Stimulated activated CD4-positive, alpha-beta T cell treated with anti-CD3 and anti-CD28 coated beads, Interleukin-4, amount 100 ng/mL, for 1 hour (primary cell): ENCODE measurements at places on chromosomes 3 and 15.

DNA sequence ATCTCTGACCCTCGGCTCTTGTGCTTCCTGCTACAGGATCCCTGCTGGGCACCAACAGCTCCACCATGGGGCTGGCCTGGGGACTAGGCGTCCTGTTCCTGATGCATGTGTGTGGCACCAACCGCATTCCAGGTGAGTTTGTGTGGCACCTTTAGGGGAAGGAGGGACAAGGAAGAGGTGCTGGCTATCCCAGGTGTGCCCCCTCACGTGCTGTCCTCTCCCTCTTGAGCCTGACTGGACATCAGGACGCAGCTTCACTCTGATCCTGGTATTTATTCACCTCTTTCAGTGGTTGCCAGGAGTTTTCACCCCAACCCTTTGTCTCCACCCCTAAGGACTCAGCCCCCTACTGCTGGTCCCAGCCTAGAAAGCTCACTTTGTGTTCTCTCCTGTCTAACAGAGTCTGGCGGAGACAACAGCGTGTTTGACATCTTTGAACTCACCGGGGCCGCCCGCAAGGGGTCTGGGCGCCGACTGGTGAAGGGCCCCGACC, 960 bp downstream of the THBS1 start:
- no peak for DNase-seq

- DNase-seq, result no peak
Measured at GRCh38 chr15:29018120-29018805, 132.5 kb downstream of the APBA2 start.

- peak; percentile 33 for DNase-seq
Measured at GRCh38 chr3:71309342-71309741, 274.2 kb downstream of the FOXP1 start.

- DNase-seq, result peak; percentile 14
Measured at GRCh38 chr15:64009798-64010261, 36.5 kb downstream of the DAPK2 start.

DNA sequence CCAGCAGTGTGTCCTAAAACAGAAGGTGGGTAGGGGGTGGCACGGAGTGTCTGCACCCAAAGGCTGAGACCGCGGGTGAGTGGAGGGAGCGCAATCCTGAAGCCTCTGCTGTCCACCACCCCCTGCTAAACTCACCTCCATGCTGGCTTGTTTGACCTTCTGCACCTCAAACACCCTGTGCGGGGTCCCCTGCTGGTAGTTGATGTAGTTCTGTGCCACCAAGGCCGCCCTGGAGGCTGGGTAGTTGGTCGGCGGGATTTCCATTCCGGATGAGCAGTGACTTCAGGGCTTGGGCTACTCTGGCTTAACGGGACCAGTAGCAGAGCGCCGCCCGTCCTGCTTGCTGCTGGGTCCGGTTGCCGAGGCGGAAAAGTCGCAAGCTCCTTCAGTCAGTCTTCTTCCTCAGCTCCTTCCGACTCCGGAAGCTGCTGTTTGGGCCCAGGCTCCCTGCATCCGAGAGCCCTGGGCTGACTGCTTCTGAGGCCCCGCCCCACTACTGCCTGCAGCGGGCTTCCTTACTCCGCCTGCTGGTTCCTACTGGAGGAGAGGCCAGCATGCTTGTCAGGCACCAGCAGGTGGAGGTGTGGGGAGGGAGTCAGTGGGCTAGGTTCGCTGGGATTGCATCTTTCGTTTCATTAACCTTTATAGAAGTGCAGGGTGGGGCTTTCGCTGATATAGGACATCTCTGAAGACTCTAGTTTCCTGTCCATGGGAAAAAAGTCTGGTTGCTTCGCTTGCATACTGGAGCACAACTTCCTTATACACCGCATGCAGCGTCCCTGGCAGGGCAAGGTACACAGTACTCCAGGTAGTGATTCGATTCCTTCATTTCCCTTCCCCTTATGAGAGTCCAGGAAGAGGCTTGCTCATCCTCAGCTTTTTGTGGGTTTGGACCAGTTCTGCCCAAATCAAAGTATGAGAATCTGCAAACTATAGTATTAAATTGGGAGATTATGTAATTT, at the start of gene LXN:
Gene LXN (minus strand): TSS at position 434 of the 962 bp plus-strand sequence. CDS start 170 bp downstream, at position 264.
- DNase-seq, result peak; percentile 68

GRCh38 chr3:133413161-133414020, 13.5 kb downstream of the BFSP2 start:
- no peak for DNase-seq

DNA sequence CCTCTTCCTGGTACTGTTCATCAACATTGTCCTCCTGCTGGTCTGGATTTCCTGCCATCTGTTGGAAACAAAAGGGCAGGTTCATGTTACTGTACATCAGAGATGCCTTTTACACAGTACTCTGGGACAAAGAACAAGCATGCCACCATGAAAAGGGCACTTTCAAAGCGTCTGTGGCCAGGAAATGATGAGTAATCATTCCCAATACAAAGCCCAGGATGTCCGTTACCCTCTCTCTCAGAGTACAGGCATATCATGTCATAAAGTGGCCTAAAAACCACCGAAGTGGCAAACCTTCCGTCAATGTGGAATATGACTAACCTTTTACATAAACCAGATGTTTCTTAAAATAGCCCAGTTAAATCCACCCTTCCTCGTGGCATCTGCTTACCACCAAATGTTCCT, 71.2 kb downstream of the GOLIM4 start:
- DNase-seq, result no peak
